ENCODE measurements at places on chromosomes 5 and 9.

- no peak for DNase-seq
Observed at GRCh38 chr5:83172011-83172410, 94.7 kb downstream of the XRCC4 start.

GRCh38 chr9:30815585-30815984 lies 1568.9 kb upstream of the ACO1 start:
- DNase-seq = no peak

DNA sequence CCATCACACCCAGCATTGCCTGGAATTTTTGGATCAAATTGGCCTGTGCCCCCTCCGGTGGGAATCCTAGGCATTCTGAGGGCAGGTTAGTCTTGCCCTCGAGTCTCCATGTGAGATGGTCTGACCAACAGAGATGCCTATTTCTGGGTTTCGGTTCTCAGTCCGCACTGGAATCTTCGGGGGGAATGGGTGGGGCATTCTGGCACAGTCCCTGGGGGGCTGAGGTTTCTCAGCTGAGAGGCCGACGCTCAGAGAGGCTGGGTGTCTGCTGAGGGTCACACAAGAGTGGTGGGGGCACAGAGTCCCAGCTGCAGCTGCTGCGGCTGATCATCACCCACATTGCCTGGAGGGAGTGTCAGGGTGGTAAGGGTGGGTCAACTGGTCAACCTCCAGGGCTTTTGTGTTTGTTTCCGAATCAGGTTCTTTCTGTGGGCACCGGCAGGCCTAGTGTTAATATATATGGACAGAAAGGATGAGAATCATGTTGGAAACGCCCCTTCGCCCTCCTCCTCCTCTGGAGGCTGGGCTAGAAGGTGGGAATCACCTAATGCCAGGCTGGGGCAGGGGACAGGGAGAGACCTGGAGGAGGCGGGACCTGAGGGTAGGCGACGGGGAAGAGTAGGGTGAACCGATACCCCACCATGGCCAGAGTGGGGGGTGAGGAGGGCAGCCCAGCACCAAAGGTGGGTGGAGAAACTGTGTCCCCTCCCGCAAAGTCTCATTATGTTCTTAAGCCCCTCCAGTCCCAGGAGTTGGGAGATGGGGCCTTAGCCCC lies 149.5 kb upstream of the PHYKPL start:
- DNase-seq = no peak

GRCh38 chr9:18688581-18689565 lies 214.9 kb downstream of the ADAMTSL1 start:
- no peak for DNase-seq

DNA sequence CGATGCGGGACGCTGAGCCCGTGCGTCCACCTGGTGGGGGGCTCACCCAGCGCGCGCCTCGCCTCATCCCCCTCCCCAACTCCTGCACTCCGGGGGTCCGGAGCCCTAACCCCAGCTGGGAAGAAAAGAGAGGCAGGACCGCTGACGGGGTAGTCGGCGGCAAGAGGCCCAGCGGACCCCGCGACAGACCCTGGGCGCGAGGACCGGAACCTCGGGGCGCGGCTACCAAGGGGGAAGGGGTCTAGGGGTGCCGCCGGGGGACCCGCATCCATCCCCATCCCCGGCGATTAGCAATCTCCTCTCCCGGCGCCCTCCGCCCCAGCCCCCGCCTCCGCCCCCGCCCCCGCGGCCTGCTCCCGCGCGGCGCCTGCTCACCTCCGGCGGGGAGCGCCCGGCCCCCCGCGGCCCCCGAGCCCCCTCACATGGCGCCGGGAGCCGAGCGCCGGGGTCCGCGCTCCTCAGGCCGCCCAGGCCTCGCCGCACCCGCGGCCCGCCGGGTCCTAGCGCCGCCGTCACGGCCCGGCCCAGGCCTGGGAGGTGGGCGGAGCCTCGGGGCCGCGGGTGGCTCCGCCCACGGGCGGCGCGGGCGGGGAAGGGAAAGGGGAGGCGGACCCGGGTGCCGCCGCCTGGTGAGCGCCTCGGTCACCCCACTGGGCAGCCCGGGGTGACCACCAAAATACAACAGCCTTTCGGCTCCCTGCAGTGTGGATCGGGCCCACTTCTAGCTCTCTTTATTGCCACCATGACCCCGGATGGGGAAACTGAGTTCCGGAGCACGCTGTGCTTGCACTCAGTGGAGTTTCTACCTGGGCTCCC lies at the start of gene ST6GALNAC6:
ST6GALNAC6 (minus strand) TSS at position 476 of the 816 bp plus-strand sequence. CDS start 1,622 bp downstream, outside the sequence.
- no peak for DNase-seq

DNA sequence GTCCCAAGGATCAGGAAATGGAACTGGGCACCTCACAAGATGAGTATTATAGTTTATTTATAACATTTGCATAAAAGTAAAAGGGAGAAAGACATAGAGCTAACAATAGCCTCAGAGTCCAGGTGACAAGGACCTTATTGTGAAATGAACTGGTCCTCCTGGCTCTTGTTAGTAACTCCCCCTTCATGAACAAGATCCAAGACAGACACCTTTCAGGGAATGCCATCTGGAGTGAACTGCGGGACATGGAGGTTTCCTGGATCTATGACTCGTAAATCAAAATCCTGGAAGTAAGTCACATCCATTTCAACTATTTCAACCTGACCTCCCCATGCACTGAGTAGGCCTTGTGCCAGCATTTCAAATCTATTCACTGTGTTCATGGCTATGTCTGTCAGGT lies 129.5 kb upstream of the GAS1 start:
- DNase-seq = no peak

DNA sequence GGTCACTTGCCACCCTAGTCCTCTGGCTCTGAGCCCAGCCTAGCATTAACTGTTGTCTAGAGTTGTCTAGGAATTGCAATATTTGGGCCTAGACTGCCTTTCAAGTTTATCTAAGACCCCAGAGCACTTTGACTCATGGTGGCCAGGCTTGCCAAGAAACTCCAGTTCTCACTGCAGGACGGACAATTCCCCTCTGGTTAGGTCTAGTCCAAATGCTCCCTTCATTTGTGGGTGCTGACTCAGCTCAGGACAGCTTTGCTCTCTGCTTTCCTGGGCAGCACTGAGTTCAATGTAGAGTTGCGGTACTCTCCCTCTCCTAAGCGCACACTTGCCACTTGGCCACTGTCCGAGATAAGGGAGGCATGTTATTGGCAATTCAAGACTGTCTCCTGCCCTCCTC lies 619.4 kb downstream of the TLE1 start:
- no peak for DNase-seq

DNA sequence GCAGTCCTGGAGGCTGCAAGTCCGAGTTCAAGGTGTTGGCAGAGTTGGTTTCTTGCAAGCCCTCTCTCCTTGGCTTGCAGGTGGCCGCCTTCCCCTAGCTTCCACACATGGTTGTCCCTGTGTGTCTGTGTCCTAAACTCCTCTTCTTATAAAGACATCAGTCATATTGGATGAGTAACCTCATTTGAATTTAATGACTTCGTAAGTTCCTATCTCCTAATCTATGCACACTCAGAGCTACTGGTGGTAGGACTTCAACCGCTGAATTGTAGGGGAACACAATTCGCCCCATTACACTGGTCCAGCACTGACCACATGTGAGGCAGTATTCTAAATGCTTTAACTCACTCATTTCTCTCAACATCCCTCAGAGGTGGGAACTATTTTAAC lies 25.9 kb upstream of the ADAMTS2 start:
- DNase-seq = no peak

DNA sequence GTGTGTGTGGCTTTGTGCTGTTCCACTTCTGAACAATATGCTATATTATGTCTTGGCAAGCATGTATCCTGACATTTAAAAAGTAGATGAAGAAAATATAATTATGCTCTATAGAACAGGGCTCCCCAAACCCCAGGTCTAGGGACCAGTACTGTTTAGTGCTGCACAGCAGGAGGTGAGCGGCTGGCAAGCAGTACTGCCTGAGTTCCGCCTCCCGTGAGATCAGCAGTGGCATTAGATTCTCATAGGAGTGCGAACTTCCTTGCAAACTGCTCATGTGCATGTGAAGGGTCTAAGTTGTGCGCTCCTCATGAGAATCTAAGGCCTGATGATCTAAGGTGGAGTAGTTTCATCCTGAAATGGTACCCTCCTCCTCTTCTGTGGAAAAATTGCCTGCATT lies 979.1 kb upstream of the CTNND2 start:
- DNase-seq = no peak

DNA sequence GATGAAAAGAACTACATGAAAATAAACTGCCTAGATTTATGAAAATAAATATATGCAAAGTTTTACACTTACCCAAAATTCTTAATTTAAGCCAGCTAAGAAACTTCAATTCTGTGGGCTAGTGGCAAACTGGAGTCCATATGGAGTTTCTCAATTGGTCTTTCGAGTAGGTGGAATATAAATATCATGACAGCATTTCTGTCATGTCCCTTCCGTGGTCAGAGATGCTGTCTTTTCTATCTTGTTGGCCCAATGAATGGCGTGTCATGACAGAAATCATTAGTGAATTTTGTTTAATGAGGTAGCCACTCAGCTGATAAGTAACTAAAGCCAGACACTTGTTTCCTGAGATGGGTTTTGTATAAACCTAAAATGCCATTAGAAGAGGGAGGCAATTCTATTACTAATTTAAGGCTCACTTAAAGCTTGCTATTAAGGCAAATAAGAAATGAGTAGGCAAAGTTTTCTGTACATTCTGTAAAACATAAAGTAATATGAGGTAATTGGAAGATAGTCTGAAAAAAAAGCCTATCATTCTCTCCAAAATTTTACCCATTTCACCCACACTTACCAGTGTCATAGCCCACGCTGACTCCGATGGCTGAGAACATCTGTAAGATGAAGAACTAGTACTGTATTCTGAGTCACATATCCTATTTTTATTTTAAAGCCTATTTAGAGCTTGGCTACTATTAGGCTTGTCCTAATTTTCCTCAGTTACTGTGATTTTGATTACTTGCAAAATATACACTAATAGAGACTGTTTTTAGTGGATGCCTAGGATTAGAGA lies 419.3 kb upstream of the MEF2C start:
- no peak for DNase-seq

- no peak for DNase-seq
Observed at GRCh38 chr5:74016373-74016772, 390.4 kb downstream of the ARHGEF28 start.

GRCh38 chr5:120255214-120255613 lies 208.9 kb upstream of the PRR16 start:
- no peak for DNase-seq

- DNase-seq = no peak
Observed at GRCh38 chr5:180120237-180121101, 48.9 kb upstream of the RNF130 start.

GRCh38 chr5:175922192-175922885 lies 45.8 kb downstream of the THOC3 start:
- DNase-seq = peak; percentile 97

- DNase-seq = peak; percentile 41
Observed at GRCh38 chr9:100601216-100601615, 23.3 kb downstream of the CAVIN4 start.

DNA sequence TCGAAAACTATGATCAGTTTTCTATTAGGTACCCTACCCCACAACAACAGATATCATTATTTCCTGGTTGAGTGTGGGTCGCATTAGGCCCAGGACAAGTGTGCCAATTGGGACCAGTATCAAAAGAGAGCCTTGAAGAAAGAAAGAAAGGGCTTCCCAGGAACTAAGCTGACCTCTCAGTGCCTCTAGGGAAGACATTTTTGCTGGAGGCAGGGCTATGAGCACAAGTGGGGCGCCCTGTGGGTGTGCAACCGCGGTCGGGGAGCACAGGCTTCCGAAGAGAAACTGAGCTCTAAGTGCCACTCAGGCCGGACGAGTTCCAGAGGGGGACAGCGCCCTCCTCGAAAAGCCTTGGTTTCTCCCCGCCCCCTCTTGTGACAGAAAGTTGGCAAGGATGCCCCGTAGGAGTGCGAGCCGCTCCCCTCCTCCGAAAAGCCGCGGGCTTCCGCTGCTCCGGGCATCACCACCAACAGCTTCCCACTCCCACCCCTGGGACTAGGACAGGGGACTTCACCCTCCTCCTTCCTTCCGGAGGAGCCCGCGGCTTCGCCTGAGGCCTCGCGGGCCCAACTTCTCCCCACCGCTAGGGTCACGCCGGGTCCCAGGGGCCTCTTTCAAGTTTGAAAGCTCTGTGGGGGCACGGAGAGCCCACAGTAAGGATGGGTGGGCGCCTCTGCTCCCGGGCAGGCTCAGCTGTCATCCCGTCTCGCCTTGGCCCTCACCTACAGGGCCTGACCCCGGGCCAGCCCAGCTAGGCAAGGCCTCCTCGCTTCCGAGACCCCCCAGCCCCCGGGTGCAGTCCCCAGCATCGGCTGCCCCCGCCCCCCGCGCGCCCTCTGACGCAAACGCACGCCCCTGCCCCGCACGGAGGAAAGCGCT lies 2.0 kb downstream of the NR2F1-AS1 start:
- no peak for DNase-seq

DNA sequence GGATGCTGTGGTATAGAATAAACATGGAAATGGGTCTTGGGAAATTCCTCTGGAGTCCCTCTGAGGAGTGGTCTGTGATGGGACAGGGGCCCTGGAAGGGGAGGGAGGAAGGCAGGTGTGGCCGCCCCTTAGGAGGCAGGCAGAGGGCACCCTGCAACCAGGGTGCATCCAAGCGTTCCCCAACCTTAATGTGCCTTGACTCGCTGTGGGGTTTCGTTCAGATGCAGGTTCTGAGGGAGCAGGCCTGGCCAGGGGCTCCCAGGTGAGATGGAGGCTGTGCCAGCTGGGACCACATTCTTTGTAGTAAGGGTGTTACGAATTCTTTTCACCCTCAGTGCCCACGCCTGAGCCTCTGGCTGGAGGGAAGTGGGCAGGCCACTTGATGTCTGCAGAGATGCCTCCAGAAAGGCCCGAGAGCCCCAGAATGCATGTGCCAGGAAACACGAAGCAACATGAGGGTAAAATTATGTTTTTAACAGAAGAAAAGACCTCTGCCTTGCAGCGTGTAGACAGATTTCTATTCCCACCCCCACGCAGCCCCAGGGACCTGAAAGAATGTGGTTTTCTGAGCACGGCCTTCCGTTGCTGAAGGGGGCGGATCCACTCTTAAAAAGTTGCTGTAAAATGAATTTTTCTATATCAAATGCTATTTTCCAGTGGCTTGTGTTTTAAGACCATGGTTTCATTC lies 150.4 kb upstream of the IER5L start:
- DNase-seq = no peak

DNA sequence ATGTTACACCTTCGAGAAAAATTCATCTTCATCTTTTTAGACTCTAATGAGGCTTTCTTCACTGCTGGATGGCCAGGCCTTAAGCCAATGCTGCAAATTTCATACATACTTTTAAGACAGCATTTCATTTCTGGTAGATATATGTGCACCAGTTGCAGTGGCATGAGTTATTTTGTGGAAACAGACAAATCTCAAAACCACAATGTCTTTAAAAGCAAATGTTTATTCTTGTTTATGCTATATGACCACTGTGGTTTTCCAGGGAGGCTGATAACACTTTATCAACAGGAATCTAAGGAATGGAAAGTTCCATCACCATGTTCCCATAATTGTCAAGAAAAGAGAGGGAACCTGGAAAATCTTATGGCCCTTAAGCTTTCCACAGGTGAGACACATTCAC lies 27.7 kb downstream of the CDH9 start:
- no peak for DNase-seq

DNA sequence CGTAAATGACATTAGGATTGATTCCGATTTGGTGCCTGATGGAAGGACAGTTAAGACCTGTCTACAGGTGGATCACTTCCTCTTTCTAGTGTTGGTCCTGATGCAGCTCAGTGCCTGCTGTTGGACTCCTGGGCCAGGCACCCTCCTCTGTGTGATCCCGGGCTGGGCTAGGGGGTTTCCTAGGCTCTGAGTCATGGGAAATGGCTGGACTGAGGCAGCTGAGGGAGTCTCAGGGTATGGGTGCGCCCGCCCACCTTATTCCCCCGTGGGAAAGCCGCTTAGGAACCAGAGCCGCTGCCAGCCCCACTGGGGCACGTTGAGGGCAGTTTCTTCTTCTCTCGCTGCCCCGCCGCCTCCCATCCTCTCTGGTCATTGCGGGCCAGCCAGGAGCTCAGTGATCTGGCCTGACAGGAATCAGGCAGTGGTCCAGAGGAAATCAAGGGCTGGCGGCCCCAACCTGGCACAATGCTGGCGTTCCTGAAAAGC lies 12.9 kb downstream of the TCF7 start:
- no peak for DNase-seq
